Right lung (tissue), 10 donors: ENCODE measurements at places on chromosomes 3 and 15.
A peak's percentile ranks its signal among the peaks of the same experiment; 100 is the strongest.

DNA sequence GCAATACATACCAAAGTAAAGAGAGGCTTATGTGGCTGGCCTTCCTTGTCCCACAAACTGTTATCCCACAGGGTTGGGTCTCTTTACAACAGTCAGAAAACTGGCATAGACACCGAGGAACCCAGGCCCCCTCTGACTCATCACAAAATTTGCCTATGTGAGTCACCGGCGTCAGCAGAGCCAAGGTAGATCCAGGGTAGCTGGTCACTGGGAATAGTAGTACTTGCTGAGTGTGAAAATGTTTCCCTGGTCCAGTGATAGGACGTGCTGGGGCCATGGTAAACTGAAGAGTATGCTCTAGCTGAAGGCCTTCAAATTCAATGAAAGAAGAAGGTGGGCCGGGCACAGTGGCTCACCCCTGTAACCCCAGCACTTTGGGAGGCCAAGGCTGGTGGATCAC, 27.1 kb upstream of the SKIL start:
- DNase-seq, result no peak

DNA sequence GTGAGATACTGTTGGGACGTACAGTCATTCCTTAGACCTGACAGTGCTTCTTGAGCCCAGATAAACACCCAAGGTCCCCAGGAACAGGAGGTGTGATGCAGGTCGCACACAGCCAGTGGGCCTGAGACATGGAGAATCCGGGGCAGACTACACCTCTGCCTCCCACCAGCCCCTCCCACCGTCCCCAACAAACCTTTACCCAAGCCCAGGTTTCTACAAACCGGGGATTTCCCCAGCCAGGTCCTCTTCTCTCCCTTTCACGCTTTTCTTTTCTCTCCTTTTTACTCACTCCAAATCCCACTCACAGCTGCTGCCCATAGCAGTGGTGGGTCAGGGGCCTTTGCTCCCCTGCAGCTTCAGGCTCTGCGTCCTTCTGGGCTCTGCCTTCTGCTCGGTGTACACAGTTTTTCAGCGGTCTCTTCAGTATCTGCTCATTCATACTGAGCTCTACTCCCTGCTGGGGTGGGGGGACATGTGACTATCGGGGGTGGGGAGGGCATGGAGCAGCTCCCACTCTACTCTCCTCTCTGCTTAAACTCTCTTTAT, 4.8 kb upstream of the PCSK6 start:
- DNase-seq, result no peak

- DNase-seq, result no peak
Measured at GRCh38 chr3:61648481-61648880, 87.1 kb downstream of the PTPRG start.

GRCh38 chr15:57391537-57391936, 15.2 kb downstream of the CGNL1 start:
- no peak for DNase-seq

DNA sequence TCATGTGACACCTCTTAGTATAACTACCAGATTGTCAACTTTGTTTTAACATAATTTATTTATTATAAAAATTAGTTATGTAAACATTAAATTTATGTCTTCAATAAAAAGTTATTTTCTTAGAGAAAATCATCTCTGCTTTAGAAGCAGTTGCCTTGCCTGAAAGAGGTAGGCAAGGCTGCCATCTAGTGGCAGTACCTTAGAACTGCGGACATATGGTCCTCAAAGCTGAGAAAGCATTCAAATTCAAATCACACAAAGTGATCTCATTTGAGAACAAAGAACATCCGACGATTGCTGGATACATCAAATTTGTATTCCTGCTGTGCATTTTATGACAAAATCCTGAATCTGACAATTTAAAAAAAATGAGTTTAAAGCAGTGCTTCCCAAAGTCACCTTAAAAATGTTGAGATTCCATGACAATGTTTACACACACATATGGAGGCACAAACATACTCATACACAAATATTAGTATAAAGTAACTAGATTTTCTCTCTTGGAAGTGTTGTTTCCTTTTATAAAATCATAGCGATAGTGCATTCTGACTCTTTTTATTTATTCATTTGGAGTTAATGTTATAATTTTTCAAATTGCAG, 617.4 kb downstream of the CADM2 start:
- DNase-seq, result peak; percentile 45

GRCh38 chr3:195032106-195032759, 238.7 kb downstream of the XXYLT1 start:
- DNase-seq, result no peak

GRCh38 chr3:120640231-120640630, 41.8 kb downstream of the HGD start:
- no peak for DNase-seq

GRCh38 chr15:60363087-60363549, 34.7 kb downstream of the ANXA2 start:
- no peak for DNase-seq

DNA sequence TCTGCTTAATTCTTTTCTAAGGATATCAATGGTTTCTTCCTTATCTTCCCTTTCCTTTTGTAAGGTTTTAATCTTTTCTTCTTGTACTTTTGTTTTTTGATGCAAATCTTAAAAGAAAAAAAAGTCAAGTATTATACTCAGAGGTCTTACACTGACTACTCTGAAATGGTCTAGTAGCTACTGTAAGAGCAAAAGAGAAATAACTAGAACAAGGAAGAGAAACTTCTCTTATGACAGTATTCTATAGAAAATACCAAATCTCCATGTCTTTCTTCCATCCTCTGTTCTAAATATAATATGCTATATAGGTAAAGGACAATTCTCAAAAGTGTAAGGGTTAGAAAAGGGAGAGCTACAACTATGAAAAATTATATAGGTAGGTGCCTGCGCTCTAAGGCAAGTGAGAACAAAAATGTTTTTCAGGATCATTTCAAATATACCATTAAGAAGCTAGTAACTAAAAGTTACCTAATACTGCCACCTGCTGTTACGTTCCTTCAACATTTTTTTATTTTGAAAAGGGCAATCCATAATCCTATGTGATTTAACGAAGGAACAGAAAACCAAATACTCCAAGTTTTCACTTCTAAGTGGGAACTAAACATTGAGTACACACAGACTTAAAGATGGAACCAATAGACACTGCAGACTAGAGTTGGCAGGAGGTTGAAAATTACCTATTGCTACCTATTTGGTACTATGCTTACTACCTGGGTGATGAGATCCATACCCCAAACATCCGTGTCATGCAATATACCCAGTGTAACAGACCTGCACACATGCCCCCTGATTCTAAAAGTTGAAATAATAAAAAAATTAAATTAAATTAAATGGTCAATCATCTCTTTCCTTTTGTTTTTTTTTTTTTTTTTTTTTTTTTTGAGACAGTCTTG, 36.7 kb downstream of the CIP2A start:
- DNase-seq, result peak; percentile 48

DNA sequence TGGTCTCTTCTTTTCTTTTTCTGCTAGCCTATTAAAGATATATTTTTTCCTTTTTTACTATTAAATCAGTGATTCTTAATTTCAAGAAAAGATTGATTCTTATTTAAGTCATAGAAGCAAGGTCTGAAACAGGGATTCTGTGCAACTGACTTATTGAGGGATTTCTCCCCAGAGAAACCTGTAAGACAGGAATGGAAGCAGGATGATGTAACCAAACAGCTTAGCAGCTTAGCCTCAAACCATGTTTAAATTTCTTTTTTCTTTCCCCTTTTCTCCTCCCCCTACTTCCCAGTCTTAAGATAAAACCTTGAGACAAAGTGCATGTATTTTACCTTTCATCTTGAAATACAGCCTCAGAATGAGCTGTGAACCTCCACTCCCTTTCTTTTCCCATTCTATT, 322.8 kb downstream of the NEK10 start:
- peak; percentile 30 for DNase-seq

DNA sequence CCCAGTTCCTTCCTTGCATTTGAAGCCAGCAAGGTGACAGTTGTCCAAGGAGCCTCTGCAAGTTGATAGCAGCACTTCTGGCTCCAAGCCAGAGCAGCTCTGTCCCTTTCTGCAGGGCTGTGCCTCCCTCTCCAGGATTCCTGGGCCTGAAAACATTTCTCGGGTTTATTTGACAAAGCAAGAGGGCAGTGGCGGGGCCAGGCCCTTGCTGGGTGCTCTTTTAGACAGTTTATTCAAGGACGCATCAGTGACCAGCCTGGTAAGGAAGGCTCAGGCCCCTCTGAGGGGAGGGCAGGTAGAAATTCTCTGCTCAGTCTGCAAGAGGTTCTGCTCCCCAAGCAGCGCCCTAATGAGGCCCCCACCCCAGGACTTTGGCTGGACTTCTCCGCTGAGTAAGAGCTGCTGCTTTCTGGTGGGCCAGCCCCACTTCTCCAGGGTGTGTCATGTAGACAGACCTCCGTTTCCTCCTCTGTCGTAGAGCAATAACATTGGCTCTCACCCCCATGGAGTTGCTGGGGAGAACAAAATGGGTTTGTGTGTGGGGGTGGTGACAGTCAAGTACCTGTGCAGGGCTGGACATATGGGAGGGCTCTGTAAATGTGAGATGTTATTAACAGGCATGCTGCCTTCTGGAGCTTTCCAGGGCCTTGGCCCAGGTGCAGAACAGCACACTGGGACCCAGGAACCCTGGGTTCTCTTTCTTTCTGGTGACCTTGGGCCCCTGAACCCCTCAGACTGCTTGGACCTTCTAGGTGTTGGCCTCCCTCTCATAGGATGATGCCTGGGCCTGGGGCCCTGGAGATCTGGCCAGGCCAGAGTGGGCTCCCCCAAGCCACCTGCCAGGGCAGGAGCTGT, 146.2 kb upstream of the TLE3 start:
- no peak for DNase-seq

GRCh38 chr3:141129541-141130011, 78.4 kb downstream of the SPSB4 start:
- DNase-seq, result no peak
